ENCODE measurements at places on chromosomes 2 and 18. TPM values are rescaled to one million over a fixed set of nuclear protein-coding genes. Genes with fewer than 3 reads are reported as not detected.

Gene SYT4
- total RNA-seq = not detected

Gene CD8B2
- not detected for total RNA-seq

Gene ITGB6
- under 0.01 TPM for total RNA-seq

Gene REG3A
- total RNA-seq = not detected

Gene PAIP2B
- total RNA-seq = 0.33 TPM

Gene CFAP65
- total RNA-seq = not detected

Gene FBXO15
- not detected for total RNA-seq

Gene UGT1A3
- not detected for total RNA-seq

Gene RGPD3
- 0.38 TPM for total RNA-seq

Gene MROH2A
- not detected for total RNA-seq

Gene CRACDL
- total RNA-seq = 11.1 TPM

Gene CD28
- total RNA-seq = under 0.01 TPM

Gene FOXI3
- not detected for total RNA-seq

Gene IL1A
- 0.57 TPM for total RNA-seq

Gene SH2D6
- total RNA-seq = not detected

Gene UGT1A4
- total RNA-seq = not detected

Gene SERPINB13
- not detected for total RNA-seq

Gene CNGA3
- not detected for total RNA-seq

Gene LHCGR
- total RNA-seq = not detected

Gene GKN2
- total RNA-seq = 0.65 TPM

Gene OR6B2
- not detected for total RNA-seq

Gene EVX2
- not detected for total RNA-seq

Gene AGXT
- not detected for total RNA-seq

Data from vein endothelial cell (primary cell).